Mesenteric fat pad (tissue), 1 donor: ENCODE measurements at places on chromosomes 6 and 20. TPM values are rescaled to one million over a fixed set of nuclear protein-coding genes. Genes with fewer than 3 reads are reported as not detected.

Gene SPATS1
- not detected for total RNA-seq

Gene TP53TG5
- not detected for total RNA-seq

Gene CYP21A2
- total RNA-seq: 0.45 TPM

Gene SPATA25
- total RNA-seq: 4.0 TPM

Gene VSTM2L
- 0.93 TPM for total RNA-seq

Gene VGLL2
- not detected for total RNA-seq

Gene C20orf202
- 0.32 TPM for total RNA-seq

Gene CAGE1
- not detected for total RNA-seq

Gene LHFPL5
- not detected for total RNA-seq

Gene LYRM4
- 30.6 TPM for total RNA-seq

Gene AIG1
- total RNA-seq: 46.4 TPM

Gene IL17F
- not detected for total RNA-seq

Gene RALGAPA2
- total RNA-seq: 46.7 TPM

Gene GPRC6A
- total RNA-seq: not detected

Gene MYLK2
- not detected for total RNA-seq

Gene HEY2
- 1.3 TPM for total RNA-seq

Gene NRN1
- total RNA-seq: 20.0 TPM

Gene ADGB
- total RNA-seq: not detected

Gene PSORS1C1
- 0.45 TPM for total RNA-seq

Gene DDAH2
- total RNA-seq: 123 TPM

Gene C6orf118
- total RNA-seq: not detected

Gene GRM4
- not detected for total RNA-seq
